ENCODE measurements at places on chromosomes 16 and 17.

DNA sequence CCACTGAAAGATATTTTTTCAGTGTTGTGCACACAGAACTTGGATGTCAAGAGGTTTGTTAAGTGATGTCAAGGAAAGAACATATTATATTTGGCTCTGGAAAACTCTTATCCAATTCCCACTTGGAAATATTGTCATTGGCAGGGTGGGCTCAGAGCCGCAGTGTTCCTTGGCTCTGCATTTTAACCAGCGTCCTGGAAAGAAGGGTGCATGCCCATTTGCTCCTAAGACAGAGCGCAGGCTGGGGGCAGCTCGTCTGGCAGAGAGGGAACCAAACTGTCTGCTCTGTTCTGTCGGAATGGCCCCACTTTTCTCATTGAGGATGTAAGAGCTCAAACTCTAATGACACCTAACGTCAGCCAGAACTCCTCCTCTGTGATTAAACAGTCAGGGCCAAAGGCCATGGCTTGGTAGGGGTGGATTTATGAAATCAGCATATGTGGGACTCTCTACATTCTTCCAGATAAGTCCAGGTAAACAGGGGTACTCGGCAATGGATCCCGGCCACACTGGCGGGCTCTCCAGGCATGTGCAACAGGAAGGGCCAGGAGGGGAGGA, 18.0 kb downstream of the SLC47A1 start:
- DNase-seq: no peak

DNA sequence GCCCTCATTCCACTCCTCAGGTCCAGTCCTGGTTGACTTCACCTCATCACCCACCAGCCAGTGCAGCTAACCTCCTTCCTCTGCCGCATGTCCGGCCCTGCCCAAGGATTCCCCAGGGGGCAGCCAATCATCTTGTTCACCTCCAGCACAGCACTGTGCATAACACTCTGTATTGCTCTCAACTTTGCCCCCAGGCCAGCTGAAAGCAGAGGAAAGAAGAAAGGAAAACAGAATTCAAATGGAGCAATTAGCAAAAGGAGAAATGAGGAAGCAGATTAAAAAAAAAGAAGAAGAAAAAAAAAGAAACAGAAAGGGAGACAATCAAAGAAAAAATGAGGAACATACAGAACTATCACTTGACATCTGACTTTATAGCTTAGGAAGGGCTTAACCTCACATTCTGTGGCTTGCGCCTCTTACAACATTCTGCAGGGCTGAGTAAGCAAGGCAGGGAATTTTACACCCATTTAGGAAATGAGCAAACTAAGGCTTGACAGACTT, 26.1 kb downstream of the GAS7 start:
- DNase-seq: no peak

- DNase-seq: no peak
Observed at GRCh38 chr16:54052271-54052670, 234.3 kb downstream of the IRX3 start.

- no peak for DNase-seq
Observed at GRCh38 chr16:88553739-88554138, 16.5 kb upstream of the ZC3H18 start.

DNA sequence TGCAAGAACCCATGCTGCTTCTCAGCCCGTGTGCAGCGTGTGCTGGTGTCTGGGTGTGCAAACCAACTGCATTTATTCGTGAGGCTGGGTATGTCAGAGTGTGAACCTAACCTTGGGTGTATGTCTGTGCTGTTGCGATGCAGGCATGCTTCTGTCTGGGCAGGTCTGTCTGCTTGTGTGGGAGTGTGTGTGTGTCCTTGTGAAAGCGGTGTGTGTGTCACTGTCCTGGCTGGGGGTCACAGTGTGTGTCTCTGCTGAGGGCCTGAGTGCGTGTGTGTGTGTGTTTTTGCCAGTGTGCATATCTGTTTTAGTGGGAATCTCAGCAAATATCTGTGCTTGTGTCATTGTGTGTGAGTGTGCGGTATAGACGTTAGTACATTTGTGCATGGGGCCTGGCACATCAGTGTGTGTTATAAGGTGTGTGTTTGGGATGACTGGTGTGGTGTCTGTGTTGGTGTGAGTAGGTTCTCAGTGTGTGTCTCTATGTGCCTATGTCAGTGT, 121.8 kb downstream of the CYLD start:
- no peak for DNase-seq

DNA sequence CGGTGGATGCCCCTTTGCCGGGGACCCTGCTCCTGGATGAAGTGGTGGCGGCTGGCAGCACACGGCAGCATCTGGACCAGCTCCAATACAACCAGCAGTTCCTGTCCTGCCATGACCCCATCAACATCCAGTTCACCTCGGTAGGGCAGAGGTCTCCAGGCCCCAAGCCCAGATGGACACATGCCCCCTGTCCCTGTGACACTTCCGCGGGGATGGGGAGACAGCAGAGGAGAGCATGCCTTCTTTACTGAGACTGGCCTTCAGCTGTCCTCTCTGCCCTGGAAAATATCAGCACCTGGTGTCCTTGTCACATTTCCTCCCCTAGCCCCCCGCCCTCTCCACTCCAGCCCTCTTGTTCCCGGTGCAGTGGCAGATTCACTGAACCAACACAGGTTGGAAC, 6.2 kb downstream of the CHAD start:
- no peak for DNase-seq

DNA sequence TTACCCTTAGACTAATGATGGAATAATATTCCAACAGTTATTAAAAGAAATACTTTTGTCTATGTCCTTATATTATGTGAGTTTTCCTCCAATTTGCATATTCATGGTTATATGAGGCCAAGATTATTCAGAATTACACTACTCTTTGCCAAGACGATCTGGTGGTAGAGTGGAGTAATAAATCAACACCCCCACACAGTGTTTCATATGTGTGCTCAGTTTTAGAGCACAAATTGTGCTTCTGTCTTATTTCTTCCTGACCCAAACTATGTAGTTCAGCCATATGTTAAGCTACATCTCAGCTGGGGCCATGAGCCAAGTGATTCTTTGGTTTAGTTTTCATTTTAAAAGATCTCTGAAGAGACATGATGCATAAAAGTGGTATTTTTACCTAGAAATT, 26.9 kb upstream of the PPM1E start:
- no peak for DNase-seq

GRCh38 chr17:16484445-16485175, 7.4 kb downstream of the LRRC75A start:
- DNase-seq: no peak

GRCh38 chr17:47884905-47885730, 10.9 kb upstream of the SP2 start:
- no peak for DNase-seq

- no peak for DNase-seq
Observed at GRCh38 chr17:28807925-28808634, 34.5 kb downstream of the FAM222B start.

DNA sequence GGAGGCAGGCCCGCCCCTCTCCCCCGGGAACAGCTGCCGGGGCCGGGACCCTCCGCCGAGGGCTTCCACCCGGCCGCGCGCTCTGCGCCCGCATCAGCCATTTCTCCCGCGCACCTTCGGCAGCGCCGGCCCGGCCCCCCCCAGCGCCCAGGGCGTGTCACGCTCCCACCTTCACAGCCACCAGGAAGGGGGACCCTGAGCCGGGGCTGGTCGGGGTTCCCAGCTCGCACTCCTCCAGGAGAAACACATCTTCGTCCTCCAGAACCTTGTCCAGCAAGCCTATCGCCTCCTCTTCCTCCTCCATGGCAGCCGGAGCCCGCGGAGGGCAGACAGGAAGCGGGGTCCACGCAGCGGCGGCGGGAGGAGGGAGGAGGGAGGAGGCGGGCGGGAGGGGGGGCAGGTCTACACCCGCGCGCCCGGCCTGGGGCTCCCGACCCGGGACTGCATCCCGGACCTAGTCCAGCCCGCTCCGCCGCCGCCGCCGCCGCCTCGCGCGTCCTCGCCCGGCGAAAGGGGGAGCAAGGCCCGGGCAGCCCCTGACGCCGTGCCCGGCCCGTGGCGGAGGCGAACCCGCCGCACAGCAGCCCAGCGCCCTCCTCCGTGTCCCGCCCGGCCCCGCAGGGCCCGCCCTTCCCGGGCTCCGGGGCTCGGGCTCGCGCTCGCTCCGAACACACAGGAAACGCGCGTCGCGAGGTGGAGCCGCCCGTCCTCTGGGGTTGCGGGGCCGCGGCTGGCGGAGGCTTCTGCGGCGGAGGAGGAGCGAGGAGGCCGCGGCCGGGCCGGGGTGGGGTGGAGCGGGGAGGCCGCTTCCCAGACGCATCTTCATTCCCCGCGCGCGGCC, 70.8 kb downstream of the ABR start:
- peak; percentile 30 for DNase-seq

GRCh38 chr17:28777178-28777577, 33.4 kb downstream of the TRAF4 start:
- no peak for DNase-seq

- no peak for DNase-seq
Observed at GRCh38 chr16:27498916-27499658, 50.6 kb downstream of the GTF3C1 start.

DNA sequence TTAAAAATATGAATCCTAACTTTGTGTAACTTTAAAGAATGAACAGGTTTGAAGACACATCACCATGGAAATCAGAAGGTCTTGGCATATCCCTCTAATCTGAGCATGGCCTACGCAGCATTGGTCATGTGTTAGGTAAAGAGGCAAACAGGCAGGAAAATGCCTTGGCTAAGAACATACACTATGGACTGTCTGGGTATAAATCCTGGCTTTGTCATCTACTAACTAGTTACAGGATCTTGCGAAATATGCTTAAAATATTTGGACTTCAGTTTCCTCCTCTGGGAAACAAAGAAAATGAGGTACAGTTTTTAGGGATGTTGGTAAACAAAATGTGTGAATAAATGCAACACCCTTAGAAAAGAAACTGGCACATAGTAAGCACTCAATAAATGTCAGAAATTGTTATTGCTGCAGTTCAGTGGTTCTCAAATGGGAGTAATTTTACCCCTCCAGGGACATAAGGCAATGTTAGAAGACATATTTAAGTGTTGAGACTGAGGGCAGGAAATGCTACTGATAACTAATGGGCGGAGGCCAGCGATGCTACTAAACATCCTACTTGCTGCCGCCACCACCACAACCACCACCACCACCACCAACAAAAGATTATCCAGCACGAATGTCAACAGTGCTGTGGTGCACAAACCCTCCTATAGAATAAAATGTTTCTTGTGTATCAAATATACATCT, 770.8 kb upstream of the SOX9 start:
- DNase-seq: no peak

DNA sequence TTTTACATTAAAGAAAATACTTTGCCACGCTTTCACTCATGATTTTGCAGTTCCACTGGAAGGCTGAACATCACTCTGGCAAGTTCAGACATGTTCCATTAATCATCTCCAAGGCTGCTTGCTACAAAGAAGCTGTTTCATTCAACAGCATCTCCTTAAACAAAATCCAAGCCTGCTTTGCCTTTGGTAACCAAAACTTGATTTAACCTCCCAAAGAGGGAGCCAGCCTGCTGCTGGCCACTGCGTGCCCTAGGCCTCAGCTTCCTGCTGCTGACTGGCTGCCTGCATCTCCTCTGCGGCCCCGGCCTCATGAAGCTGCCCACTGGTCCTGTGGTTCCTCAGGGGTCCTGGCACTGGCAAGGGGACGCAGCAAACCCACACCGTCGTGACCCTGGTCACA, 31.8 kb downstream of the ANKRD11 start:
- DNase-seq: no peak

DNA sequence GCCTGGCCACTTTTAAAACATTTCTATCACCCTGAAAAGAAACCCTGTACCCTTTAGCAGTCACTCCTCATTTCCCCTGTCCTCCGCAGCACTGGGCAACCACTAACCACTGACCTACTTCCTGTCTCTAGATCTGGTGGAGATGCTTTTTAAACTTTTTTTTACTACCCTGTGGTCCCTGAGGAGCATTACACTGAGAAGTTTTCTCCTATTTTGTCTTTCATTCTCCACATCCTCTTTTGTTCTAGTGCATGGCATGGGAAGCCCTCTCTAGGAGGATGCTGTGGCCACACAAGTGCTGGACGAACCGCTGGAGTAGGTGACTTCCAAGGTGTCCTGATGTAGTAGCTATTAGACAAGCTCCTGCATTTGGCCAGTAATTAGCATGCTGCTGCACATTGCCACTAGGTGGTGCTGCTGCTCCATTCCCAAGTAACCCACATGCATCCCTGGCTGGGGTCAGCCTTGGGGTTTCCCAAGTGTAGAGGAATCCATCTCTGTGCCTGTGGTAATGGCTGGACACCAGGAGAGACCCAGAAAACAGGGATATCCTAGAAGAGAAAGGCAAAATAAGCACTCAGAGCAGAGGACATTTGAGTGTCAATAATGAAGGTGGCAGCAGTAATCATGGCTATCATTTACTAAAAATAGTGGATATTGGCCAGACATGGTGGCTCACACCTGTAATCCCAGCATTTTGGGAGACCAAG, 143.8 kb upstream of the CRHR1 start:
- peak; percentile 45 for DNase-seq

GRCh38 chr17:79841369-79842135, 2.3 kb upstream of the CBX4 start:
- no peak for DNase-seq

GRCh38 chr16:23373436-23374219, 71.5 kb downstream of the SCNN1B start:
- no peak for DNase-seq

DNA sequence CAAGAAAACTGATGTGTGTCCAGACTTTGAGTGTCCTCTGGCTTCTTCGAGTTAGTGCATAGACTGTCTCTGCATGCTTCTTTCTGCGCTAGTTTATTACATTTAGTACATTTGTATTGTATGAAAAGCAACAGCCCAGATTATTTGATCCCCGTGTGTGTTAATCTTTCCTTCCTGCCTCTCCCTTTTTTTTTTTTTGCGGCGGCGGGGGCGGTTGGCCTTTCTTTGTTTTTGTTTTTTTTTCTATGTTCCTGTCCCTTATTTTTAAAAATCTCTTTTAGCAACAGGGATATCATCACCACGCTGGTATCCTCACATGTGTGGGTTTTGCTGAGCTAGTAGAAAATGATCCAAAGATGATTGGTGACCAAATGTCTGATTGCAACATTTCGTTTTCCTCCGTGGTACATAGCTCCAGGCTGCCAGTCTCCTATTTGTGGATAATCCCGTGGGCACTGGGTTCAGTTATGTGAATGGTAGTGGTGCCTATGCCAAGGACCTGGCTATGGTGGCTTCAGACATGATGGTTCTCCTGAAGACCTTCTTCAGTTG, 9.4 kb downstream of the SCPEP1 start:
- no peak for DNase-seq

- DNase-seq: no peak
Observed at GRCh38 chr16:2585651-2586081, 47.8 kb downstream of the PDPK1 start.

- no peak for DNase-seq
Observed at GRCh38 chr16:22638393-22639206, 127.9 kb downstream of the NPIPB5 start.

Measured in stimulated activated CD8-positive, alpha-beta memory T cell treated with anti-CD3 and anti-CD28 coated beads, Interleukin-2, amount 100 ng/mL, for 1 hour (primary cell).